ENCODE measurements at places on chromosomes 6 and 20.

- no peak for DNase-seq
Observed at GRCh38 chr6:164039954-164040375, 625.4 kb downstream of the QKI start.

DNA sequence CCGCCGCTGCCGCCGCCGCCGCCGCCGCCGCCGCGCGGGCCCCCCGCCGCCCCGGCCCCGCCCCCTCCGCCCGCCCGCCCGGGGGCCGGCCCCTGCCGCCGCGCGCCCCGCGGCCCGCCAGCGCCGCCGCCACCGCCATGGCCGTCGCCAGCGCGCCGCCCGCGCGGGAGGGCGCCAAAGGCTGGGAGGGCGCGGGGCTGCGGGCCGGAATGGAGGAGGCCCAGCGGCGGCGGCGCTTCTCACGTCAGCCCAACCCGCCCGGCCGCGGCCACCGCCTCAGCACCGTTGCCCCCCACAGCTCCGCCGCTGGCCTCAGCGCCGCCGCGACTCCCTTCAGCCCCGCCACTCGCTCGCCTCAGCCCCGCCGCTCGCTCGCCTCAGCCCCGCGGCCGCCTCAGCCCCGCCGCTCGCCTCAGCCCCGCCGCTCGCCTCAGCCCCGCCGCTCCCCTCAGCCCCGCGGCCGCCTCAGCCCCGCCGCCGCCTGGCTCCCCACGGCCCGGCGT is 258 bp downstream of the PHF10 start:
- DNase-seq: peak; percentile 89

DNA sequence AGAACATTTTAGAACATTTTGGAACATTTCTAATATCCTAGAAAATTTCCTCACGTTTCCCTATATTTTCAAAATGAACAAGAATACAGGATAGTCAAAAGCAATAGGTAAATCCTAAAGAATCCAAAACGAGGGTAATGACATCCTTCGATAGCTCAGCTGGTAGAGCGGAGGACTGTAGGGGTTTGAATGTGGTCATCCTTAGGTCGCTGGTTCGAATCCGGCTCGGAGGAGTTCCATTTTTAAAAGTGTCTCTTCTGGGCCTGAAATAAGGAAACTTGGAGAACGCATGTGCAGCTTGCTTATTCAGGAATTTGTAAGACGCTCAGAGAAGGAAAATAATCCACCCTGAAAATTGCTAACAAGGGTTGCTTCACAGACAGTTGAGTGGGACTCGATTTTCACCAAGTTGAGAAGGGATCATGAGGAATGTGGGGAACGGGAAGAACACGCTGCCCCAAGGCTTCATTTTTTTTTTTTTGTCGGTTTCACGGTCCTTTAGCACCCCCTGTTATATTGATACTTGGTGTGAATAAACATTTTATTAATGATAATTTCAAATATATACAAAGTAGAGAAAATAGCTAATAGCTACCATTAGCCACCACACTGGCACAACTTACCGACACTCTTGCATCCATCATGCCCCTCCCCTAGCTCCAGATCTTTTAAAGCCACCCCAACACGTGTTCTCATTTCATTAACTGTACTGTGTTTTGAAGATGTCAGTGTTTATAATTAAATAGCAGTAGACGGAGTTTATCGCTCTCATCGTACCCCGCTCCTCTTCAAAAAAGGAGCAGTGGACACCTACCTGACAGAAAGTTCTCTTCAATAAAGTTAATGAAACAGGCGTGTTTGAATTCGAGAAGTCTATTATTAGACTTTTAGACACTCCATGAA is 1.8 kb upstream of the ABT1 start:
- peak; percentile 70 for DNase-seq

DNA sequence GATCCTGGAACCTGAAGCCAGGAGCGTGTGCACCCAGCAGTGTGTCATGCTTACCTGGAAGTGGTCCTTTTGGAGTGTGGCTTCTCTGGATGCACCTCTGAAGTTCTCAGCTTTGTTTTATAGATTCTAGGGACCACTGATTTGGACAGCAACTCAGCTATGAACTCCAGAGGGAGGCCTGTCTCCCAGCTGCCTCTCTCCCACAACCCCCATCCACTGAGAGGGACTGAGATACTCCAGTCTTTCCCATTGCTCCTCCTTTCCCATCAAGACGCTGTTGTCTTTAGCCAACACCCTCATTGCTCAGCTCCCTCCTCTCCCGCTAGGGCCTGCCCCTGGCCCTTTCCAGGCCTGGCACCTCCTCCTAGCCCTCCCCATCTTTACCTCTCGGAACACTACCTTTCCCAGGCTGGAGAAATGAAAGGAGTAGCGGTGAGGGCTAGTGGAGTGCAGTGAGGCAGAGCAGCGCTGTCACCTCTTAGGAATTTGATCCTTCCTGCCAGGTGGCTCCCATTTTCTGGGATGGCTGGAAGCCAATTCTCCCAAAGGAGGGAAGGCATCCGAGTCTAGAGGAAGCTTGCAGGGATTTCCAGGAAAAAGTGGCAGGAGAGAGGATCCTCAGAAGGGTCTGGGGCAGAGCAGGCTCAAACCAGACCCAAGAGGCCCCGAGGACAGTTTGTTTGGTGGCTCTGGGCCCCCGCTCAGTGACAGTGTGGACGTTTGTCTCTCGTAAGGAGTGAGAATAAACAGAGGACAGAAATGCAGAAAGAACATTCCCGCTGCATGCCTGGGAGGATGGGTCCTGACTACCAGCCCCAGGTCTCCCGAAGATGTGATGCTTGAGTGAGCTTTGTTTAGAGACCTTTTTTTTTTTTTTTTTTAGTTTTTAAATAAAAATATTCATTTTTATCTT is at the start of gene LRRN4:
Gene LRRN4, minus strand, starts transcription at position 285 of the 913 bp plus-strand sequence. CDS start 1,261 bp downstream, outside the sequence.
- peak; percentile 25 for DNase-seq

DNA sequence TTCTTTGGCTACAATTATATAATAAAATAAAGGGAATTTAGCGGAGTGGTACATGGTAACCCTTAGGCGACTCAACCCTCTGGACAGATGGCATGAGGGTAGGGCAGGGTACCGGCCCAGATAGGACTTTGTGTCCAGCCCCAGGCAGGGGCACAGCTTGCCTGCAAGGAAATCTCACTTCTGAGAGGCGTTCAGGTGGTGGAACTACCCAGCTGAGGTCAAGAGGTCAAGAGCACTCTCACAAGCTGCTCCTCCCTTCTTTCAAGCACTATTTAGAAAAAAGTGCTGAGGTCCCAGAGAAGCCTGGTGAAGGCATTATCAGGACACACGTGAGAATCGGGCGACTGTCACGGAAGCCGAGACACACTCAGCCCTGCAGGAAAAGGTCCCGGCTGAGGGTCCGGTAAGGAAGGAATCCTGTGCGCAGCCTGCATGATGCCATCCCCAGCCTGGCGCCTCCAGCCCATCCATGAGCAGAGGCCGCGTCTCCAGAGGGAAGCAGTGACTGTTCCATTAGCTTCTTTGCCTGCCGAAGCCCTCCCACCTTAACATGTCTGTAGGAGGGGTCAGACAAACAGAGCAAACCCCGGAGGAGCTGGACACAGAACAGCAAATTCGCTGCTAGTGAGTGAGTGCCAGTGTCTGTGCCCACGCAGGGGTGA is 54.8 kb downstream of the WDR27 start:
- DNase-seq: no peak

Data from neural progenitor cell (in vitro differentiated cells).